ENCODE measurements at places on chromosomes 6 and 20. TPM values are rescaled to one million over a fixed set of nuclear protein-coding genes. Genes with fewer than 3 reads are reported as not detected.

Gene EPB41L1
- 30.2 TPM for polyA plus RNA-seq

Gene PLCB1
- polyA plus RNA-seq, result 3.0 TPM

Gene NCR2
- not detected for polyA plus RNA-seq

Gene CENPW
- 28.8 TPM for polyA plus RNA-seq

Gene TSHZ2
- 4.6 TPM for polyA plus RNA-seq

Gene SAMD3
- 0.12 TPM for polyA plus RNA-seq

Gene CGA
- not detected for polyA plus RNA-seq

Gene LEMD2
- polyA plus RNA-seq, result 39.8 TPM

Gene PCSK2
- 0.13 TPM for polyA plus RNA-seq

Gene RPP40
- 15.3 TPM for polyA plus RNA-seq

Gene TAGAP
- polyA plus RNA-seq, result 0.59 TPM

Gene ATXN1
- polyA plus RNA-seq, result 4.3 TPM

Gene KCNK5
- polyA plus RNA-seq, result 2.7 TPM

Gene DTD1
- polyA plus RNA-seq, result 9.7 TPM

Gene CLVS2
- polyA plus RNA-seq, result not detected

Gene EYS
- polyA plus RNA-seq, result not detected

Measured in esophagus (tissue), 2 donors.